ENCODE measurements at places on chromosomes 11 and 22. TPM values are rescaled to one million over a fixed set of nuclear protein-coding genes. Genes with fewer than 3 reads are reported as not detected.

DEFB131B gene
- total RNA-seq, result not detected

CLDN5 gene
- 510 TPM for total RNA-seq

CHADL gene
- total RNA-seq, result 0.98 TPM

RFPL1 gene
- total RNA-seq, result not detected

FOLR3 gene
- not detected for total RNA-seq

PGA5 gene
- not detected for total RNA-seq

TP53I11 gene
- 36.9 TPM for total RNA-seq

FAM227A gene
- 2.3 TPM for total RNA-seq

DDT gene
- total RNA-seq, result 78.6 TPM

SCYL1 gene
- total RNA-seq, result 76.4 TPM

AMOTL1 gene
- total RNA-seq, result 40.2 TPM

C1QTNF4 gene
- total RNA-seq, result 0.10 TPM

TMEM45B gene
- total RNA-seq, result 0.33 TPM

PKNOX2 gene
- total RNA-seq, result 0.10 TPM

MMP10 gene
- 87.9 TPM for total RNA-seq

MICAL3 gene
- total RNA-seq, result 34.0 TPM

IGLL1 gene
- total RNA-seq, result not detected

SYCE3 gene
- total RNA-seq, result not detected

CD3D gene
- not detected for total RNA-seq

DERL3 gene
- total RNA-seq, result not detected

RPS13 gene
- total RNA-seq, result 820 TPM

Data from vein endothelial cell (primary cell).